ENCODE measurements at places on chromosomes 16 and 17.

GRCh38 chr17:10183931-10184930 is 14.2 kb downstream of the GAS7 start:
- DNase-seq = no peak

- DNase-seq = no peak
Measured at GRCh38 chr17:80892900-80893603, 98.6 kb upstream of the CHMP6 start.

- DNase-seq = no peak
Measured at GRCh38 chr17:15918661-15919259, 26.2 kb upstream of the ADORA2B start.

- DNase-seq = no peak
Measured at GRCh38 chr16:19712418-19713058, 5.5 kb downstream of the KNOP1 start.

DNA sequence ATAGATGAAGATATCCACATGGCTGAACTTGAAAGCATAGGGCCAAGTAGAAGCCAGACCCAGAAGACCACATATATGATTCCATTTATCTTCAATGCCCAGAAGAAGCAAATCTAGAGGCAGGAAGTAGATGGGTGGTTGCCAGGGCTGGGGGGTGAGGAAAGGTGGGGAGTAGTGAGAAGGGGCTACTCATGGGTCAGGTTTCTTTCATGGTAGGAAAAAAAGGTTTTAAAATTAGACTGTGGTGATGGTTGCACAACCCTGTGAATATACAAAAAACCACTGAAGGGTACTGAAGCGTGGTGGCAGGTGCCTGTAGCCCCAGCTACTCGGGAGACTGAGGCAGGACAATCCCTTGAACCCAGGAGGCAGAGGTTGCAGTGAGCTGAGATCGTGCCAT is 5.4 kb downstream of the CD2BP2 start:
- no peak for DNase-seq

GRCh38 chr16:52537516-52537915 is 9.4 kb downstream of the TOX3 start:
- no peak for DNase-seq

DNA sequence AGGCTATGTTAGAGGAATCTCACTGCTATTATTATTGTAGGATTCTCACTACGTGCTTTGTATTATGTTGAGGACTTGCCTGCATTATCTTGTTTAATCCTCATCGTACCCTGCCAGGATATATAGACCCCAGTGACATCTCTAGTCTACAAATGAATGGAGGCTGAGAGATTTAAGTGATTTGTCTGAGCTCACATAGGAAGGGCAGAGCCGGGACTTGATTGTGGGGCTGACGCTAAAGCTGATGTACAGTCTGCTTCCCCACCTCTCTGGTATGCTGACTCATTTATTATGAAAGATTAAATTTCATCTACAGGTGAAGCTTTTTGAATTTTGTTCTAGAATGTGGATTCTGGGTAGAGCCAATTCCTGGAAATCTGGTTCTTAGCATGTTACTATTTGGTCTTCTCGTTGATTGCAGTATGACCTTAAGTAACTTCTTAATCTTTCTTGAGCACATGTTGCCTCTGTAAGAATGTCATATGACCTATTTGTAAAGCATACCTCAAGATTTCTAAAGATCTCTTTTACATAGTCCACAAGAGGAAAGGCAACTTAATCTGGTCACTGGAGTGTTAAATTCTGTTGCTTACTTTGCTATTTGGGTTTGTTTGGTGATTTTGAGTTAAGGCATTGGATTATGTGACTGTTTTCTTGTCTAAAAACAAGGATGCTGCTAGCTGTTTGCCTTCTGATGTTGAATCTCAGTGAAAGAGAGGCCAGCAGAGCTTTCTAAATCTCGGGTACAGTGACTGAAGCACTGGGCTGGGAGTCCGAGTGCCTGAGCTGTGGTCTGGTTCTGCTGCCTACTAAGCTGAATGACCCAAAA is 12.4 kb downstream of the METTL9 start:
- no peak for DNase-seq

- no peak for DNase-seq
Measured at GRCh38 chr16:56986361-56986760, 3.0 kb upstream of the NLRC5 start.

DNA sequence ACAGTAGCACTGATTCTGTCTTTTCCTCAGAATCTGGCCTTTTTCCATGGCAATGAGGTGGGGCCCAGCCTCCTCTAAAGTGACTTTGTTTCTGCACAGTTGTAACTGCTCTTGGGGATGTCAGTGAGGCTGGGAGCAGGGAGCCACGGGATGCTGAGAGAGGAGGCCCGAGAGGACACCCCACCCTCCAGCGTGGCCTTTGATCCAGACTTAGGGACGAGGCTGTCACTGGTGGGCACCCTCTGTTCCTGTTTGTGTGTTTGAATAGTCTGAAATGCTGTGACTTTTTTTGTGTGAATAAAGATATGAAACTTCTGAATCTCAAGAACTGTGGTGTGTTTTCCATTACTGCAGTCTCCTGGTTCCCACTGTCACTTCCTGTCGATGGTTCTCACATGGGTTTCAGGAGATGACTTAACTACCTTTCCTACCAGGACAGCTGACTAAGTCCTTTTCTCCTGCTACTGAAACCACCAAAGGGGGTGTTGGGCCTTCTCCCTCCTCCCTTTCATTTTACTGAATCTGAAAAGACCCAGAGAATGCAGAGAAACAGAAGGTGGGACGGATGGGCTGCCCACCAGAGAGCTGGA is 18.6 kb downstream of the KCTD2 start:
- no peak for DNase-seq

DNA sequence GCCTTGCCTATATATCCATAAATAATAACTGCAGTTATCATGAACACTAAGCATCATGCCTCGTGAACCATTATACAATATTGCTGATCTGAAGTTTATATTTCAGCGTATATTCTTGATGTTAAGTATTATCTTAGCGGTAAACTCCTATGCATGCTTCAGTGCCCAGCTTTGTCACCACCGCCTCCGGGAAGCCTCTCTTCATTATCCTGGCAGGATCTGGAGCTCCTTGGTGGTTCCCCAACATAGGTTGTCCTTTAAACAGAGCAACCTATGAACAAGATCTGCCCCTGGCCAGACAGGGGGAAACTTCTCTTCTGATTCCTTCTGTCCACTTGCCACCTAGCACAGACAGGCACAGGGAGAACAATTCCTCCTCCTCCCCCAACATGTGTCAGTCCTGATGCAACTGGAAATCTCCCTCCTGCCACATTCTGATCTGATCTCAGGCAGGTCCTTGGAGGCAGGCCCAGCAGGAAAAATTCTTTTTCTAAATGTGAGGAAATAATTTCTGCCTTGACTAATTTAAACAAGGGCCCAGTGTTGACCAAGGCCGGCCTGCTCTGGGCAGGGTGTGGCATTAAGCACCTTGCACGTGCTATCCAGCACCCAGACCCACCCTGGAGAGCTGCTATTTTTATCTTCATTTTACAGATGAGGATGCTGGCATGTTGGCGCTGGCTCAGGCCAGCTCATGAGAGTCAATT is 22.4 kb downstream of the SPNS2 start:
- no peak for DNase-seq

- no peak for DNase-seq
Measured at GRCh38 chr17:20203018-20203417, 193.9 kb downstream of the SPECC1 start.

DNA sequence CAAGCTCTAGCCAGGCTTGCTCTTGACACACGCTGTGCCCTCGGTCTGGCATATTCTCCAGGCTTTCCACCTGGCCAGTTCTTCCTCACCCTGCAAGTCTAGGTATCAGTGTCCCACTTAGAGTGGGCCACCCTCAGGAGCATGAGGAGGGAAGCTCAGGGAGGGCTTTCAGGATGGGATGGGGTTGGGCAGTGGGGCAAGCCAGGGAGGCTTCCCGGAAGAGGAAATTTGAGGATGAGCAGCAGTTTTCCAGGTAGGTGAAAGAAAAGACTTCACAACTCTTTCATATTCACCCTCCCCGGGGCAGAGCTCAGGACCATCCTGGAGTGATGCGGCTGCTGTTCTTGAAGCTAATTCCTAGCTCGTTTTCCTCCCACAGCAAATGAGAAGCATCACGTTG is 14.5 kb upstream of the LDHD start:
- DNase-seq = no peak

DNA sequence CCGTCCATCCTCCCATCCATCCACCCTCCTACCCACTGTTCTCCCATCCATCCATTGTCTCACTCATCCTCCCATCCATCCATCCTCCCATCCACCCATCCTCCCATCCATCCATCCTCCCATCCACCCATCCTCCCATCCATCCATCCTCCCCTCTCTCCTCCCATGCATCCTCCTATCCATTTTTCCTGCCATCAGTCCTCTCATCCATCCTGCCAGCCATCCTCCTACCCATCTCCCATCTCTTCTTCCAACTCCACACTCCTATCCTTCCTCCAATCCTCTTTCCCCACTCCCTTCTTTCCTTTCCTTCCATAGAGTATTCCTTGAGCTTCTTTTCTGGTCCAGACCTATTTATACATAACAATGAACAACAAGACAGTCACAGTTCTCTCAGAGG is 12.1 kb downstream of the DRC7 start:
- no peak for DNase-seq

GRCh38 chr17:31418773-31419350 is 27.4 kb downstream of the RAB11FIP4 start:
- no peak for DNase-seq

GRCh38 chr16:23245268-23245667 is 56.8 kb upstream of the SCNN1B start:
- no peak for DNase-seq

DNA sequence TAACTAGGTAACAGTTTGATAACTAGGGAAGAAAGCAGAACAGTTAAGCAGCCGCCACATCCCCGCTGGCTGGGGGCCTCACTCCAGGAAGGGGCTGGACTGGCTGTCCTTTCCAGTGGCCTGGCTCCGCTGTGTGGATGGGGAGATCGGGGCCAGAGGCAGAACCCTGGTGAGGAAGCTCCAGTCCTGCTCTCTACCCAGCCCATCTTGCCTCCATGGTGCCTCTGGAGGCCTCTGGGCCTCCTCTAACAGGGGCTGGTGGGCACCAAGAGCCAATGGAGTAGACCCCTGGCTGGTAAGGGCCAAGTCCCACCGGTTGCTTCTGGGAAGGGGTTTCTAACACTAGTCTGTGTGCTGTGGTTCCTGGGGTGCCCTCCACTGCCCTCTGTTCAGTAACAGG is 8.1 kb downstream of the CNP start:
- no peak for DNase-seq

DNA sequence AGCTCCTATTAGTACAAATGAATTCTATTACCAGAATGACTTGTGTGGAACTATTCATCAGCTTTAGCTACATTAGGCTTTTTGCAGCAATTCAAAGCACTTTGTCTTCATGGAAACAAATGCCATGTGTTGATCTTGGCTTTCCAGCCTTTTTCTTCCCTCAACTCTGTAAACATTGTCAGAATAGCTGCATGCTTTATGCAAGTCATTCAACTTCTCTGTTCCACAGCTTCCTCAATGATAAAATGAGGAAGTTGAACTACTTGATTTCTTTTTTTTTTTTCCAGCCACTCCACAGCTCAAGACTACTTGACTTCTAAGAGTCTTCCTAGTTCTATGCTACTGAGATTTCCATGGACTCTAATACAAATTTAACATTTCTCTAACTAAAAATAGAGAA is 41.1 kb downstream of the KIAA0753 start:
- no peak for DNase-seq

GRCh38 chr17:2238432-2239169 is 65.0 kb downstream of the SMG6 start:
- DNase-seq = no peak

DNA sequence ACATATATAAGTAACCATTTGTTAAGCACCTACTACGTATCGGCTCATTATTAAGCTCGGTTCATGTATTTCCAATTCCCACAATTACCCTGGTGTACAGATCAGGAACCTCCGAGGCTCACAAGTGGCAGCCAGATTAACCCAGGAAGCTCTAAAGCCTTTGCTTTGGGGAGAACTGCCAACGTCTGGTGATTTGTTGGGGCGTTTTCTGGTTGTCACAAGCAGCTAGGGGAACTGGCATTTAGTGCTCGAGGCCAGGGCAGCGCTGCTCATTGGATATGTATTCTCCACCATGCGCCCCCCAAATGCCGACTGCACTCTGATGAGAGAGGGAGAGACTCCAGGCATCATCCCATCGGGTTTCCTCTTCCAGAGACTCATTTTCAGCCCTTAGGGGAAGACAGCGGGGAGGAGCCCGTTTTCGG is 541 bp downstream of the ZNF18 start:
- peak; percentile 31 for DNase-seq

GRCh38 chr17:29107084-29107483 is 64.1 kb downstream of the PIPOX start:
- no peak for DNase-seq

- peak; percentile 40 for DNase-seq
Measured at GRCh38 chr17:9645851-9646545, 681 bp downstream of the USP43 start.

DNA sequence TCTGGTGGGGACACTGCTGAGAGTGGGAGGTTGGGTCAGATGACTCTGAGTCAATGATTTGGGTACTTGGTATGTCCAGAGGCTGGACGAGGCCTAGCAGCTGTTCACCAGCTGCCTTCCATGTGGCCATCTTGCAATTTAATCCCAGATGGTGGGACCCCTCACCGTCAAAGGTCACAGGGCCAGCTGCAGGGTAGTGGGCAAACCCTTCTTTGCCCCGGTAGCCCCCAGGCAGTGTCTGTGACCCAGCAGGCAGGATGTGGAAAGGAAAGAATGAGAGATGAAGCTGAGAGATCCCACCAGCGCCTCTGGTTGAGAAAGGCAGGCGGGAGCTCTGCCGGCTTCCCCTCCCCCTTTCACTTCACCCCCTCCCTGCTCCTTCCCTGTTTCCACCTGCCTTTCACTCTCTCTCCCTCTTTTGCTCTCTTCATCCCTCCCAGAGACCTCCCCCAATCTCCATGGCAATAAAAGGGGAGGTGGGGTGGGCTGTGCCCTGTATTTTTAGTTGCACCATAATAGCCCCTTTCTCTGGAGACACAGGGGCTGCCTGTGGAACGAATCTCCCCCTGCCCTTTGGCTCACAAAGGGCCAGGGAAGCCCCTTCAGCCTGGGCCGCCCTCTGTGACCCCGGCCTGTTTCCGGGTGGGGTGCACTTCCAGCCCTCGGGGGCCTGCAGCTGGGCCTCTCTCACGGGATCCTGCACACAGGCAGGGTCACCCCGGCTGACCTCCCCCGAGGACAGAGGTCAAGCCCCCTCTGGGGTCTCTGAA is 20.2 kb downstream of the CDK5RAP3 start:
- no peak for DNase-seq

DNA sequence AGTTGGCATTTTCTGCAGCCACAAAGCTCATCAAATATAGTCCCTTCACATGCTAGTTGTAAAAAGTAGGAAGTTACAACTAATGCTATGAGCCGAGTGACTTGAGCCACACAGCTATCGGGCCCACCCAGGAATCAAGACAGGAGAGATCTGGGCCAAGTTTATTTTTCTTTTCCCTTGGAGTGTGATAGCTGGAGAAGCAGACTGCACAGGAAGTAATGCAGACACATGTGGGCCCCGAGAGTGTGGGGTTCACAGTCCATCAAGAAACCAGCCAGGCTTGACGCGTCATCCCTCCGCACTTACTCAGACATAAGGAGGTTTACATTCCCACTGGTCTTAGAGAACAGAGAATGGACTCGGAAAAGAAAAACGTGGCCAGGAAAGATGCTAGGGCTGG is 403.1 kb upstream of the CDH11 start:
- no peak for DNase-seq
